ENCODE measurements at places on chromosomes 3 and 15.

DNA sequence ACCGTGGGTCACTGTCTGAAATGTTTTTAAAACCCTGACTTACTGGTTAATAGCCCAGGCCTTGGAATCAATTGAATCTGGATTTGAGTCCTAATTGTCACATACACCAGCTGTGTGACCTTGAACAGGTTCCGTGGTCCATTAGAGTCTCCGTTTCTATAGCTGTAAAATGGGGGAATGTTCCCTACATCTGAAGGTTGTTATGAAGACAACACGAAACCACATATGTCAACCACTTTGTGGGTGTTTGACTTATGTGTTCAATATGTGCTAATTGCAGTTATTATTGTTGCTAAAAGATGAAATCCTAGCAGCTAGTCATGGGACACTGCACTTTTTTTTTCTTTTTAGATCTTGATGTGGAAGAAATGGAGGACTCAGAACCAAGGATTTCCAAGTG is 35.3 kb downstream of the ZBTB38 start:
- no peak for DNase-seq

- peak; percentile 89 for DNase-seq
These were observed at the start of gene ELL3 for GRCh38 chr15:43776718-43777266. TSS of gene ELL3 (minus strand) at chr15:43776966. CDS start at chr15:43776901, 65 bp downstream.

GRCh38 chr3:173411375-173411973 is 13.9 kb downstream of the NLGN1 start:
- DNase-seq, result peak; percentile 50

DNA sequence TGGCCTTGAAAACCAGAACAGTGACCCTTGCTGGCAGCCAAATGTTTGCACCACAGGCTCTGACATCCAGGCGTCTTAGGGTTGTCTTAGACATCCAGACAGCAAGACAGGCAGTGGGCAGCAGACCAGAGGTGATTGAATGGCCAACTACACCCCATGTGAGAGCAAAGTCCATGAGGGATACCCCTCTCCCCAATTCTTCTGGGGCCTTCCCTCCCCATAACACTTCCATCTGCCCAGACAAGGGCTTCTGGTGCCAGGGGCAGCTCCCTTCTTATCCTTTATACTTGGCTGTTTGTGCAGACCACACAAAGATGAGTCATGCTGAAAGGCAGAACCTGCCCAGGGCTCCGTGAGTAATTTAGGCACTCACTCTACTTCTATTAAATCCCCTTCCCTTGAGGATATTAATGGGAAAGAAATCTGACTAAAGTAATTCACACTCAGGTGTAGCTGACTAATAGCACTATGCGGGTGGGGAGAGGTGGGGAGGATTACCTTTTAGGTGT is 257.9 kb downstream of the UACA start:
- peak; percentile 90 for DNase-seq

- DNase-seq, result peak; percentile 80
These were observed at the start of gene UTS2B for GRCh38 chr3:191329654-191330529. TSS of gene UTS2B (minus strand) at chr3:191330526. CDS start at chr3:191282189, 48,337 bp downstream.

GRCh38 chr3:120348065-120348990 is 826 bp downstream of the LRRC58 start:
- no peak for DNase-seq

- DNase-seq, result peak; percentile 66
These were observed 2.0 kb downstream of the FOXP1 start for GRCh38 chr3:71581457-71582035.

GRCh38 chr15:48408327-48408726 is 77.1 kb downstream of the DUT start:
- no peak for DNase-seq

- DNase-seq, result no peak
These were observed 511.0 kb downstream of the GRM7 start for GRCh38 chr3:7371693-7372572.

GRCh38 chr3:179526989-179527391 is 35.7 kb upstream of the ACTL6A start:
- DNase-seq, result peak; percentile 77

DNA sequence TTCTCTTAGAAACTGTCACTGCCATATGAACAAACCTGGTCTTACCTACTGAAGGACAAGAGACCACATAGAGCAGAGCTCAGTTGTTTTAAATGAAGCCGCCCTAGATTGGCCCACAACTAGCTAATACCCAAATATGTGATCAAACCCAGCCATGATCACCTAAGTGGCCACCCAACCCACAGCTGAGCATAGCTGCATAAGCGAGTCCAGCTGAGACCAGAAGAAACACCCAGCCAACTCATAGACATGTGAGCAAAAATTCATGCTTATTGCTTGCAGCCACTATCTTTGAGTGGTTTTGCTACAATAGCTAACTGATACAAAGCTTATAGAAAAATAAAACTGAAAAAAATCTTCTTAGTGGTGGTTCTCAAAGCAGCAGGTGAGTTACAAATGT is 124.3 kb upstream of the CPNE4 start:
- DNase-seq, result no peak

GRCh38 chr3:158777161-158777873 is 24.5 kb upstream of the MFSD1 start:
- DNase-seq, result no peak

All from islet precursor cell (in vitro differentiated cells).